Right atrium auricular region (tissue), 2 donors: ENCODE measurements at places on chromosomes 3 and 15. TPM values are rescaled to one million over a fixed set of nuclear protein-coding genes. Genes with fewer than 3 reads are reported as not detected.

- DNase-seq = no peak
Measured at GRCh38 chr3:52934630-52935530, 37.5 kb upstream of the STIMATE start.

DNA sequence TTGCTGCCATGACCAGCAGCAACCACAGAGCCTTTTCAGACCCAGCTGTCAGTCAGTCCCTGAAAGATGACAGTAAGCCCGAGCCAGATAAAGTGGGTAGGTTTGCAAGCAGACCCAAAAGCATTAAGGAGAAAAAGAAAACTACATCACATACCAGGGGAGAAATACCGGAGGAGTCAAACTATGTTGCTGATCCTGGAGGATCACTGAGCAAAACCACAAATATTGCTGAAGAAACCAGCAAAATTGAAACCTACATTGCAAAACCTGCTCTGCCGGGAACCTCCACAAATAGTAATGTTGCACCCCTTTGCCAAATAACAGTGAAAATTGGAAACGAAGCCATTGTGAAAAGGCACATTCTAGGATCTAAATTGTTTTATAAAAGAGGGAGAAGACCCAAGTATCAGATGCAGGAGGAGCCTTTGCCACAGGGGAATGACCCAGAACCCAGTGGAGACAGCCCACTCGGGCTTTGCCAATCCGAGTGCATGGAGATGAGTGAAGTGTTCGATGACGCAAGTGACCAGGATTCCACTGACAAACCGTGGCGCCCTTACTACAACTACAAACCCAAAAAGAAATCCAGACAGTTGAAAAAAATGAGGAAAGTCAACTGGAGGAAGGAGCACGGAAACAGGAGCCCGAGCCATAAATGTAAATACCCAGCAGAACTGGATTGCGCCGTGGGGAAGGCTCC, 42.1 kb upstream of the RASA2 start:
- no peak for DNase-seq

TMEM266 gene
- 0.20 TPM for total RNA-seq

- no peak for DNase-seq
Measured at GRCh38 chr3:15711281-15711680, 86.5 kb downstream of the ANKRD28 start.

GRCh38 chr3:12588039-12589009, 31.4 kb downstream of the MKRN2 start:
- DNase-seq = no peak

DNA sequence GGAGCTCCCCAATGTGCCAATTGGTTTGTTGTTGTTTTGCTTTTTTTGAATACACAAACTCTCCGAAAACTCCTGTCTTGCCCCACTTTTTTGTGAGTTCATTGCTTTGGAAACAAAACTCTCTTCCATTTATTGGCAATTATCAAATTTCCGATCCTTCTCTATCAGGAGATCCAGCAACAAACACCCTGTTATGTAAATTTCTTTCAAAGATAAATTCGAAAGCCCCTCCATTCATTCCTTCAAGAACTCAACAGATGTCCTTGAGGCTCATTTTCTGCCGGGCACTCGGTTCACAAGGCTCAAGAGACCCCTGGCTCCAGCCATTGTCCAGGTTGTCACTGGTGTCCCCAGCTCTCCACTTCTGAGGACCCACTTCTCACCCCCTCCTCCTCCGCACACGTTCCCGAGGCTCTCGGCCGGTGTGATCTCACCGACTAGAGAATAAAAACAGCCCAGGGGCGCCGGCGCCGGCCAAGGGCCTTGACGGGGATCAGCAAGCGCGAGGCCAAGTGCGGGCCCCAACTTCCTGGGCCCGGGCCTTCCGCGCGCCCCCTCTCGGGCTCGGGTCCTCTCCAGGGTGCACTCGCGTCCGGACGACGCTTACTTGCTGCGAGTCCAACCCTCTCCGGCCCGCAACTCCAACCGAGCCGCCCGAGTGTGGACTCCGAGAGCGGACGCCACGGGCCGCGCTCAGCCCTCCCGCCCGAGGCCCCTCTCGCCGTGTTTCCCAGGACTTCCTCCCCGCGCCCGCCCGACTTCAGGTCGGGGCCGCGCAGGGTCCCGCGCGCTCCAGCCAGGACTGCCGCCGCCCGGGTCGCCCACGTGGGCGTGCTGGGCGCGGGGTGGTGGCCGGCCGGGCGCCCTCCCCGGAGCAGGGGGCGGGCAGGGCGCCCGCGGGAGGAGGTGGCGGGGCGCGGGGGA, 533 bp upstream of the SMAD3 start:
- DNase-seq = no peak

DNA sequence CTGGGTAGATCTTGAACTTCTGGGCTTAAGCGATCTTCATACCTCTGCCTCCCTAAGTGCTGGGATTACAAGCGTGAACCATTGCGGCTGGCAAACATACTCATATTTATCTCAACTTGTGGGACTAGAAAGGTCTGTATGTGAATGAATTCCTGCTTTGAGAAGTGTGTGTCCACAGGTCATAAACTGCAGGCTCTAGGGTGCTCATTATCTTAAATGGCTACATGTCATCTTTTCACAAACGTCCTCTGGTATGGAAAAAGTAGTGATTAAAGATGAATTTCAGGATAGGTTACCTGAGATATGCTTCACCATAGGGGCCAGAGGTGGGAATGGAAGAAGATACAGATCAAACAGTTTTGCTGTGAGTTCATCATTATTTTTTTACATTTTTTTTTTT, 7.8 kb upstream of the HDAC11 start:
- no peak for DNase-seq

- no peak for DNase-seq
Measured at GRCh38 chr3:117454908-117455307, 745.3 kb downstream of the TUSC7 start.

DNA sequence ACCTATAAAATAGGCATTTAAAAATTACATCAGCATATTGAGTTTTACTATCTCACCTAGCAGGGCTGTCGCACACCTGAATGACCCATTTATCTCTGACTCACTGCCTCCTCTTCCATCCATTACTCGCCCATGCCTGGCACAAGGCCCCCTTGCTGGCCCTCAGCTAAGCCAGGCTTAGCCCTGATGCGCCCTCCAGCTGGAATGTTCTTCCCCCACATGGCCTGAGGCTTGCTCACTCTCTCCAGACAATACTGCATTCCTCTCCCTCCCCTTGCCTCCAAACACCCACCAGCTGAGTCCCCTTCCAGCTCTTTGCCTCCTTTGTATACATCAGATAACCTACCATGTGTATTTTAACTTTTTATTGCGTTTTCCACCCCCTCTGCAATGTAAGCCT, 7.2 kb downstream of the SH3BP5 start:
- no peak for DNase-seq

GRCh38 chr3:47794544-47794943, 8.4 kb upstream of the DHX30 start:
- DNase-seq = no peak

PODXL2 gene
- total RNA-seq = 1.9 TPM

DNA sequence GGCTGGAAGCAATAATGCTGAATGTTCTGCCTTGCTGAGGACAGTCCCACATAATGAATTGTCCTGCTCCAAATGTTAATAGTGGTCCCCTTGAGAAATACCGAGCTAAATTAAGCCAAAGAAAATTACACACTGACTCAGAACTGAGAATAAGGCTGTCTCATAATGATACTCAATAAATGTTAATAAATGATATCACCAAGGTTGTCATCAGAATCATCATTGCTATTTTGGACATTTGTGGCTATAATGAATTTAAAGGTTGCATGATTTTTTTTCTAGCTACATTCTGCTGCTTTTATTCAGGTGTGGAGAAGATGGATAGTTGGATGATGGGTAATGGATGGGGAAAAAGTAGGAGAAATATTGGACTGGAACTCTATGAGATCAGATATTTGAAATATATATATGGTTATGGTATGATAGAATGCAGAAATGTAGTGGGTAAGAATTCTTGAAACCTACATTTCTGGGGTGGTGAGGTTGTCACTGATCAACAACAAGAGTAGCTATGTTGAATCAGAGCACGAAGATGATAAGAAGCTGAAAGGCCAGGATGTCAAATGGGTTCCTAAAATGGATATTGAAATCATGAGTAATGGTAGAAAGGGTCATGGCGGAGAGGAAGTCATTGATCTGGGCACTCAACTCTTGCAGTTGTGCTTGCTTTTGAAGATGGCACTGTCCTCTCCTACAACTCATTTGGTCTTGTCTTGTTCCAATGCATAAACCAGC, 12.8 kb downstream of the CHST2 start:
- no peak for DNase-seq

DNA sequence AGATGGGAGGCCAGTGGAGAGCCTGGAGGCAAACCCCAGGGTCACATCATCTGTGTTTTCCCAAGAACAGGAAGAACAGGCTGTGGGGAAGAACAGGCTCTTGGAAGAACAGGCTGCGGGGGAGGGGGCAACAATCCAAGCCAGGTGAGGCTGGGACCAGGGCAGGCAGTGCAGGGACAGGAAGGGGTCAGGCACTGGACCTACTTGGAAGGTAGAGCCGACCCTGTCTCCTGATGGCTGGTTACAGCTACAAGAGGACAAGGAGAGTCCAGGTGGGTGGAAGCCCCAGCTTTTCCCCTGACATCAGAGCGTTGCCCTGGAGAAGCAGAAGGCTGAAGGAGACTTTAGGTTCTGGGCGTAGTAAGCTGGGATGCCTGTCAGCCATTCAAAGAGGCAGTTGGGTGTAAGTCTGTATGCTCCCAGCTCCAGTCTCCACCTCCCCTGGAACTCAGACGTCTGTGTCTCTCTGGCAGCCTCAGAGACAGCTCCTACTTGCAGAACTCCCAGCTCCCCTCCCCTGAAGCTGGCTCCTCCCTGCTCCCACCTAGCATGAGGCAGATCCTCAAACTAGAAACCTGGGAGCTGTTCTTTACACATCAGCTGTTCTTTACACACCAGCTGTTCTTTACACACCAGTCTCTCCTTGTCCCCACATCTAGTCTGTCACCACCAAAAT, 130.9 kb downstream of the DNAJB8 start:
- DNase-seq = no peak

- no peak for DNase-seq
Measured at GRCh38 chr3:62238003-62238402, 135.3 kb downstream of the FEZF2 start.

- peak; percentile 75 for DNase-seq
Measured at GRCh38 chr15:89018207-89018606, 70.0 kb upstream of the ABHD2 start.

DNA sequence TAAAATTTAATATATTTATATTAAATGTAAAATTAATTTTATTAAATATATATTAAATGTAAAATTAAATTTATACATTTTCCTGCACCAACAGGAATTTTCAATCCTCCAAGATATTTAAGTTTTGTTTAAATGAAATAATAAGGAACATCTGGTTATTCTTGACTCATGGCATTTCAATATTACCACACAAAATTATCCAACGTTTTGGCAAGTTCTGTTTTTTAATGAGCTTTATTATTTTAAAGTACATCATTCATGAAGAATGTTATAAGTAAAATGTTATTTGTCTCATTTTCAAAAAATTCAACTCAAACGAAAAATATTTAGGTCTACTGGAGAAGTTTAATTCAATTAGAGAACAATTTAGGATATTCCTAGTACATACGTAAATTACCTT, 811.4 kb downstream of the NAALADL2 start:
- no peak for DNase-seq

- DNase-seq = no peak
Measured at GRCh38 chr3:184889312-184889904, 77.4 kb downstream of the VPS8 start.

DNA sequence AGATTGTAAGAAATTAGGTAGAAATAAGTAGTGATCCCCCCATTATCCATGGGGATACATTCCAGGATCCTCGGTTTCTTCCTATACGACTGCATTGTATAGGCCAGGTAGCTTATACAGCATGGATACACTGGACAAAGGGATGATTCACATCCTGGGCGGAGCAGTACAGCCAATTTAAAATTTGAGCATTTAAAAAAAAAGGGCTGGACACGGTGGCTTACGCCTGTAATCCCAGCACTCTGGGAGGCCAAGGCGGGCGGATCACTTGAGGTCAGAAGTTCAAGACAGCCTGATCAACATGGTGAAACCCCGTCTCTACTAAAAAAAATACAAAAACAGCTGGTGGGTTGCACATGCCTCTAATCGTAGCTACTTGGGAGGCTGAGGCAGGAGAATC, 976 bp upstream of the ARGFX start:
- no peak for DNase-seq

- DNase-seq = no peak
Measured at GRCh38 chr15:53978253-53978906, at the start of gene UNC13C. Gene UNC13C, plus strand, starts transcription at chr15:53978441. Its CDS starts 34,463 bp downstream, at chr15:54012904.
